ENCODE measurements at places on chromosomes 2 and 18. TPM values are rescaled to one million over a fixed set of nuclear protein-coding genes. Genes with fewer than 3 reads are reported as not detected.

The PRSS56 gene
- total RNA-seq = 0.10 TPM

The MBD2 gene
- 53.2 TPM for total RNA-seq

The GPR39 gene
- total RNA-seq = 7.5 TPM

The RNF125 gene
- 0.26 TPM for total RNA-seq

The SNTG2 gene
- total RNA-seq = not detected

The NLRC4 gene
- total RNA-seq = 0.11 TPM

The KCNG2 gene
- not detected for total RNA-seq

The CFAP65 gene
- total RNA-seq = 0.17 TPM

The COL6A3 gene
- total RNA-seq = 0.24 TPM
